Fibroblast of lung (primary cell): ENCODE measurements at places on chromosomes 2 and 18. TPM values are rescaled to one million over a fixed set of nuclear protein-coding genes. Genes with fewer than 3 reads are reported as not detected.

DNA sequence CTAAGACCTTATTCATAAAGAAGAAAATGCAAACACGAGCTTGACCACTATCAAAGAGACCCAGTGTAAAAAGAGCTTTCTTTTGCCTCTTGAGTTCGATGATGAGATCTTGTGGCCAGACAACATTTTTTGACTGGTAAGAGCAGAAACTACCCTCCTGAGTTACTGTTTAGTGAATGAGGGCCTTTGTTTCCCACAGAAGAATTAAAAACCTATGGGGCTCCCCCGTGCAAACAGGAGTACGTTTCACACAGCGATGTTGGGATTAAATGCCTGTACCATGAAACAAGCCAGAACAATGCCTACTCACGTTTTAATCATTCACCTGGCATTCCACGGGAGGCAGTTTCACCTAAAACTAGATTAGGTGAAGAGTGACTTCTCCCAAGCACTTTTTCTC is 36.0 kb downstream of the MYCN start:
- no peak for DNase-seq

DNA sequence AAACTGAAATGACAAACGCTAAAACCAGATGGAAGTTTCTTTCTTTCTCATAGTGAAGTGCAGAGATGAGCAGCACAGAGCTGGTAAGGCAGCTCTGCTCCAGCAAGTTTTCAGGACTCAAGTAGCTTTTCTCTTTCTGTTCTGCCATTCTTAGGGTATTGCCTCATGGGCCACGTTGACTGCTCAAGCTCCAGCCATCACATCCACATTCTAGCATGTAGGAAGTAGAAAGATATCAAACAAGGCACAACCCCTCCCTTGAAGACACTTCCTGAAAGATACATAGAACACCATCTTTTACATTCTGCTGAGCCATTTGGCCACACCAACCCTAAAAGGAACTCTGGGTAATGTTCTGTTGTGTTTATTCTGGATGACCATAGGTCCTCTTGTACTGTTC is 48.5 kb upstream of the GLI2 start:
- DNase-seq: no peak

DNA sequence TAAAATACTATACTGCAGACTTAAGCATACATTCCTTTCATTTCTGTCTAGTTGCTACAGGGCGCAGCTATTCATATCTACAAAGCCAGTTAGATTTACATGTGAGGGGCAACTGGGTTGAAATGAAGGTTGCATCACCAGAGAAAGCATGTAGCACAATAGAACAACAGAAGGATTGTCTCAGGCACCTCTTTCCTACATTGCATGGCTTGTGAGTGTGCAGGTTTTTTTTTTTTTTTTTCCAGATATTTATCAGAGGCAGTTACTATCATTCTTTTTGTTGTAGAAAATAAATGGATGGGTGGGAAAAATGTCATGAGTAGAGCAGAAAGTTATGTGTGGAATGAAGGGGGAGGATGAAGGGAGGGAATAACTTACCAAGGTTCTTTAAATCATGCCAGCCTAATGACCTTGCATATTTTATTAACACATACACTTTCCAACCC is 86.8 kb downstream of the ERBB4 start:
- peak; percentile 2 for DNase-seq

DNA sequence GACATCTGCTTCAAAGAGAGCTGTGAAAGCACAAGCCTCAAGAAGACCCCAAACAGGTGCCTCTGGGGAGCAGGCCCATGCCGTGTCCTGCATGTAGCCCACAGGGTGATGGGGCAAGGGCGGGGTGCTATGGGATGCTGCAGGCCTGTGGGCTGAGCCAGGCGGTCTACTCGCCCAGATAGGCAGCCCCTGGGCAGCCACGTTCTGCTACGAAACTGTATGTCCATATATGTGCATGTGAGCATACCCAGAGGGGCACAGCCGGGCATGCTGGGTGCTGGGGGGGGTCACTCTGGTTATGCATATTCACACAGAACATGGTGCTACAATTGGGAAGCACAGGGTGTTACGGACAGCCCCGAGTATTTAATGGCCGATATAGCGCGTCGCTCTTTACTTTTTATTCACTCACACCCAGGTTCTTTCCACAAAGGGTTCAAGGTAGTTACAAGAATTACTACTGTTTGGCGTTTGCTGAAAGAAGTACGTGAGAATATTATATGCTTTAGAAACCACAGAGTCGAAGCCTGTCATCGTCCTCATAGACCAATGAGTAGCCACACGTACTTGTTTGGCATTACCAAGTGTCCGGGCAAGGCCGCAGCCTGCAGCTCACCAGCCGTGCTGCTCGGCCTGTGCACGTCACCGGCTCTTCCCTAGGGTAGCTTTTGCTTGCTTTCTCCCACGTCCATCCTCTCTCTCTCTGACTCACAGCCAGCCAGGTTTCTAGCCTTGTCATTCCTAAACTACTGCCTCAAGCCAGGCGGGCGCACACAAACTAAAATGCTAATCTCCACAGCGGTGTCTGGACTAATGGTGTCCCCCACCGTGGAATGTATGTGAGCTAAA is 14.4 kb downstream of the MTERF4 start:
- DNase-seq: no peak

- no peak for DNase-seq
Observed at GRCh38 chr2:43715300-43716098, 39.3 kb upstream of the C1GALT1C1L start.

DNA sequence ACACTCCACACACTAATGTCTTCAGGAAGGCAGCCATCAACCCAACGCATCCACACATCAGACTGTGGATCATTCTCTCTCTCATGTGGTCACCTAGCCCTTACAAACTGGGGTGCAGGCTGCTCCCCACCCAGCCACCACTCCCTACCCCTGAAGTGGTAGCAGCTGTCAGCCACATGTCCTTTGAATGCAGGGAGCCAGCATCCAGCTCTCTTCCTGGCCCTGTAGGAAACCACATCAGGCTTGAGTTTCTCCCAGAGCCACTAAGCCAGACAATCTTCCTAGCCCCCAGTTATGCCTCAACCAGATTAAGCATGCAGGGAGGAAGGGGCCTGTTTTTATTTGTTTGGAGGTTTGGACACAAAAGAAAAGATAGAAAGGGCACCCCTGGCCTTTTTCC is 52.8 kb upstream of the SPP2 start:
- DNase-seq: no peak

DNA sequence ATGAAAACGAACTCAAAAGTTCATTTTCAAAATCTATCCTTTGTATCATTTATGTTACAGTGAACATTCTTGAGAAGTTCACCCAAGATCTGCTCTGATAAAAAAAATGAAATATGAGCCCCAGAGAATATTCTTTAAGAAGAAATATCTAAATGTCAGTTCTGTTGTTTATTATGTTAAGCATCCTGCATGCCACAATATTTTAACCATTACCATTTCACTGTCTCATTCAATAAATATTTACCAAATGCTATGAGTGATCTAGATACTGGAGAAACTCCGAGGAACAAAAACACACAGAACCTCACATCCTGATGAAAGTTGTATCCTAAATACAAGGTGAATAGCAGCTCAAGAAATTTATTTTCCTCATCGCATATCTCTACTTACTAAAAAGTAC is 170.2 kb downstream of the ZNF385B start:
- DNase-seq: peak; percentile 18

DNA sequence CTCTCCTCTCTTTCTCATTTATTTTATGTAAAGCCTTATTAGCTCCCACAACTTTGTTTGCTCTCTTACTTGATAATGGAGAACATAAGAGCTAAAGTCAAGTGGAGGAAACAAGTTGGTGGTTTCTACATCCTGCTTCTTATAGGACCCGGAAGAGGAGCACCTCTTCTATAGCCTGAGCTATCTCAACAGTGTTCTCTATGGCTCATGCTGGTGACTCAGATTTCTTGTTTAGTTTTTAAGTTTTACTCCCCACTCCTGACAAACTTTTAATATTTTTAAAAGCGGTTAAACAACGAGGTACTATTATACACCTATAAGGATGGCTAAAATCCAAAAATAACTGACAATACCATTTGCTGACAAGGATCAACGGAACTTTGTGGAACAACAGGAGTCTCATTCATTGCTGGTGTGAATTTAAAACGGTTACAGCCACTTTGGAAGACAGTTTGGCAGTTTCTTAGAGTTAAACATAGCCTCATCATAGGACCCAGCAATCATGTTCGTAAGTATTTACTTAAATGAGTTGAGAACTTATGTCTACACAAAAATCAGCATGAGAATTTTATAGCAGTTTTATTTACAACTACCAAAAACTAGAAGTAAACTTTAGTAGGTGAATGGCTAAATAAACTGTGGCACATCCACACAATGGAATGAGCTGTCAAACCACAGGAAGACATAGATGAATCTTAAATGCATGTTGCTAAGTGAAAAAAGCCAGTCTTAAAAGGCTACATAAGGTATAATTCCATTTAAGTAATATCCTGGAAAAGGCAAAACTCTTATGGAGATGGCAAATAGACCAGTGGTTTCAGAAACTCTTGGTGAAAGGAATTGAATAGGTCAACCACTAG is 12.7 kb upstream of the CDC42EP3 start:
- no peak for DNase-seq

GRCh38 chr2:160494201-160494644 is 616 bp upstream of the RBMS1 start:
- peak; percentile 12 for DNase-seq

- no peak for DNase-seq
Observed at GRCh38 chr2:29423061-29423666, 307.9 kb downstream of the CLIP4 start.

The C2orf15 gene
- under 0.01 TPM in 1 of 2 replicates, not detected in the other for total RNA-seq

The RGPD3 gene
- 0.17 and 0.26 TPM in 2 replicates for total RNA-seq

The VWA3B gene
- total RNA-seq: 0.17 and 0.26 TPM in 2 replicates

The L3MBTL4 gene
- total RNA-seq: 0.33 and 1.3 TPM in 2 replicates

The G6PC2 gene
- not detected in 2 replicates for total RNA-seq

The TBR1 gene
- total RNA-seq: not detected in 2 replicates

The SERPINB4 gene
- total RNA-seq: not detected in 2 replicates

The UGT1A3 gene
- total RNA-seq: not detected in 2 replicates

The PID1 gene
- total RNA-seq: 8.2 and 29.6 TPM in 2 replicates

The TTC32 gene
- total RNA-seq: 5.6 and 5.8 TPM in 2 replicates
